Activated CD4-positive, alpha-beta memory T cell treated with anti-CD3 and anti-CD28 coated beads, Interleukin-2, amount 10 ng/mL, durations not matched to agents 7 days and 5 days (primary cell): ENCODE measurements at places on chromosomes 7 and 10. TPM values are rescaled to one million over a fixed set of nuclear protein-coding genes. Genes with fewer than 3 reads are reported as not detected.

GRCh38 chr10:26486990-26487850 lies 49.1 kb downstream of the APBB1IP start:
- peak; percentile 74 for DNase-seq

- peak; percentile 44 for DNase-seq
These were observed 37.0 kb upstream of the DNAJB6 start for GRCh38 chr7:157299613-157300368.

DNA sequence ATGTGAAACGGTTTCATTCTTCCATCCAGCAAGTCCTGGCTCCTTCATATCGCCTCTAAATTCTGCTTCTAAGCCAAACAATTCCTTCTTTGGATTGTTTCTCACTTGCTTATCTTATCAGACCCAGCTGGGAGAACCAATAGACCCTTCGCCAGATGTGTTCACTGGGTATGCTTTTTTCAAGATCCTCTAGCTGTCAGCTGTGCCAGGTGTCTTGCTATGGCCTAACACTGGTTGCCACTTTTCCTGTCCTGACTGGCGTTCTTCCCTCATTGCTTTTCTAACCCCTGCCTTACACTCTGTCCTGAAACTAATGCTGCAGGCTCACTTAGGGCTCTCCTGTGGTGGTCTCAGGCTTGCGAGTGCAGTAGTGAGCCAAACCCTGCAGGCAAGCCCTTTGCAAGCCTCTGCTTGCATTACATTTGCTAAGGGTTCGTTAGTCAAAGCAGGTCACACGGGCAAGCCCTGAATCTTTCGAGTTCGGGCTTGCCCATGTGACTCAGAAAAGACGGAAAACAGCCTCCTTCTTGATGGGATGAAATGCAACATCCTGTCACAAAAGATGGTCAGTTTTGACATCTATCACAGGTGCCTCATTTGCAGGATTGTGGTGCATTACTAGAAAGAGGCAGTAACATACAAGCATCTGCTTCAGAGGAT lies 92.8 kb downstream of the VWC2 start:
- DNase-seq: no peak

- DNase-seq: no peak
These were observed 135.5 kb downstream of the LSMEM1 start for GRCh38 chr7:112616295-112616694.

GRCh38 chr10:12397147-12397896 lies 48.0 kb downstream of the CAMK1D start:
- DNase-seq: peak; percentile 4

DNA sequence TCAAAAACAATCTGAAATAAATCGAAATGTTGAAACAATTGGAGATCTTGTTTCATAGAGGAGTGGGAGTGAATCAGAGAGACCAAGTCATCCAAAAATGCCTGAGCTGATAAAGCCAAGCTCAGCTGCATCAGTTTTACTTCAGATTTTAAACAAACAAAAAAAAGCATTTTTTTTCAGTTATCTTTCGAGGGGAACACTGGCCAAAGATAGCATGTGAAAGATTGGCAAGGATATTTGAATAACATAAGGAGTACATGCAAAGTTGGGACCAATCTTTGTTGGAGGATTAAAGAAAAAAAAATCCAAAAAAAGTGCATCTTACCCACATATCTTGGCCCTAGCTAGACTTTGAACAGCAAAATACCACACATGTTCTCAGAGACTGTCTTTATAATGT lies 47.2 kb downstream of the RHOBTB1 start:
- DNase-seq: no peak

GRCh38 chr7:16693601-16694318 lies 47.8 kb downstream of the BZW2 start:
- no peak for DNase-seq

- DNase-seq: no peak
These were observed 29.1 kb downstream of the FAS start for GRCh38 chr10:89019569-89020327.

GRCh38 chr7:2984091-2984490 lies 59.6 kb downstream of the CARD11 start:
- DNase-seq: no peak

DNA sequence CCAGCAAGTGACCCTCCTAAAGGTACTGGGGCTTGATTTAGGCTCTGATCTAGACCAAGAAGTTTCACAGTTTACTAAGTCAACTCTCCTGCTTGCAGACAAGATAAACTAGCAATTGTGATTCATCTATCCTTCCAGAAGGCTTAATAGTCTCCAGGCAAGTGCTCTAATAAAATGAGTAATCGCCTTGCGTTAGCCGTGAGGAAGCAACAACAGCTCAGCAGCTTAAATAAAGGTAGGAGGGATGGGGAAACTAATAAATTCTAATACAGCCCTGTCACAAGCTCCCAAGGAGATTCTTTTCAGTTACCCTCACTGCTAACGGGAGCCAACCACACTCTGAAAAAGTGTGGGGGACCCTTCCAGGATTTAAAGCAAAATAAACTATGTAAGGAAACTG lies 48.4 kb downstream of the FRMD4A start:
- DNase-seq: no peak

DNA sequence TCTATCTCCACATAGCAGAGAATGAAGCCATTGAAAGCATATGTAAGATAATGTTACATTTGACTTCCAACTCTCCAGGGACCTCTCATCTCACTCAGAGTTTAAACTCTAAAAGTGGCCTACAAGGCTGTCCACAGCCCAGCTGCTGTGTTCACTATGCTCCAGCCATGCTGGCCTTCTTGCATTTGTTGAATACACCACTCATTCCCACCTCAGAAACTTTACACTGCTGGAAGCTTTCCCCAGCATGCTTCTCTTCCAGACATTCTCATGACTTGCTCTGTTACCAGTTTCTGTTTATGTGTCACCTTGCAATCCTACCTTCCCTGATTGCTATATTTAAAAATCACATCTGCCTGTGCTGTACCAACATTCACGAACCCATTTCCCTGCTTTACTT lies 167.2 kb downstream of the WNT2 start:
- no peak for DNase-seq

DNA sequence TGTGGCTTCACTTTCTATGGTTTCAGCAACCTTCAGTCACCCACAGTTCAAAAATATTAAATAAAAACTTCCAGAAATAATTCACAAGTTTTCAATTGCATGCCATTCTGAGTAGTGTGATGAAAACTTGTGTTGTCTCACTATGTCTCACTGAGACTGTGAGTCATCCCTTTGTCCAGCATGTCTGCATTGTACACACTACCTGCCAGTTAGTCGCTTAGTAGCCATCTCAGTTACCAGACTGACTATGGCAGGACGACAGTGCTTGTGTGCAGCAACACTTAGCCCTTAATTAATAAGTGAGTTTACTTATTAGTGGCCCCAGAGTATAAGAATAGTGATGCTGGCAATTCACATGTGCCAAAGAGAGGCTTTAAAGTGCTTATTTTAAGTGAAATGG lies 22.5 kb downstream of the CCDC186 start:
- DNase-seq: no peak

DNA sequence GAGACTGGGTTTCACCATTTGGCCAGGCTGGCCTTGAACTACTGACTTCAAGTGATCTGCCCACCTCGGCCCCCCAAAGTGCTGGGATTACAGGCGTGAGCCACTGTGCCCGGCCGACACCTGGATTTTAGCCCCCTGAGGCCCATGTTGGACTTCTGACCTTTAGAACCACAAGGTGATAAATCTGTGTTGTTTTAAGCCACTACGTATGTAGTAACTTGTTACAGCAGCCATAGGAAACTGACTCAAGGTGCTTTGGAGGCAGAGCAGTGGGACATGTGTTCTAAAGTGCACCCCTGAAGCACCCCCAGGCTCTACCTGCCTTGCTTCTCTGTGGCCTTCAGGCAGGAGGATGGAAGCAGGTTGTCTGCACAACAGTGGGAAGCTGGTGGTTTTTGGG lies 128.4 kb downstream of the CDH23 start:
- DNase-seq: no peak

DNA sequence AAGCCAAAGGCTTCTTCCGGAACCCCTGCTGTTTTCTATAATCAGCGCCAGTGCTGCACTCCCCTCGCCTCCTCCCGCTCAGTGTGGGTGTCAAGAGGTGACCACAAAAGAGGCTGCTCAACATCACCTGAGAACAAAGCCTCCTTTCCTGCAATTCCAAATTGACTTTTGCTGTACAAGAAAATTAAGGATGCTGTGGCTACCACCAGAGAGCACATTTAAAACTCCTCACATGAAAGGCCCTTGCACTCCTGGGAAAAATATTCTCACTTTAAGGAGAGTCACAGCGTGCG lies 96.4 kb downstream of the HIPK2 start:
- no peak for DNase-seq

DNA sequence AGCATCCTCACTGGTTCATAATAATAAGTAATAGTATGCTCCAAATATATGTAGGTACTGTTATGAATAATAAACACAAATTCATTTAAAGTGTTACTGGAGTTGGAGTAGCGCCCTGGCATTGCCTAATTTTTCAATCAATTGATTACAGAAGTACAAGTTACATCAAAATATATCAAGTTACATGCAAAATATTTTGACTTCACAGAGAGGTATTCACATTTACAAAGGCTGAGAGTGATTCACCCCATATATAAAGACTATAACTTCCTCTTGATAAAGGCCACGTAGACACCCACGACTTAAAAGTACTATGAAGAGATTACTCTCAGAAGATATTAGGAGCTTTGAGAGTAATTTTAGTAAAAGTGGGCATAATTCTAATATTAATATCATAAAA lies 13.6 kb upstream of the COL17A1 start:
- no peak for DNase-seq

DNA sequence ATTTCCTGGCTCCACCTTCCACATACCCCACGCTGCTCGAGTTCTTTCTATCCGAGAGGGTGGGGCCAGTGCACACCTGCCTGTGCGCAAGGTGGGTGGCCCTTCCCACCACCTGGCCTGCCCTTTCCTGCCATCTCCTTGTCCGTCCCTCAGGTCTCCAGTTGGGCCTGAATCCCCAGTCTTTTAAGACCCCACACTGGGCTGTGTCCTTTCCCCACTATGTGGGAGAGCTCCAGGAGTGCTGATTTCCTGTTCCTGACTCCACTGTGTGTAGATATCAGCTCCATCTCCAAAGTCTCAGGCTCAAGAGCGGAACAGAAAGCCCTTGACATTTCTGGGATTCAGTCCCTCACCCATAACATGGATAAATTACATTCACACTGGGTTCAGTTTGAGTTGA lies 20.1 kb downstream of the LHPP start:
- no peak for DNase-seq

TCERG1L gene
- total RNA-seq: not detected

LRRC17 gene
- not detected for total RNA-seq

TPK1 gene
- 18.5 TPM for total RNA-seq

MMRN2 gene
- not detected for total RNA-seq

PYROXD2 gene
- total RNA-seq: 13.5 TPM

WNT16 gene
- not detected for total RNA-seq

AMZ1 gene
- 0.88 TPM for total RNA-seq

CNPY1 gene
- total RNA-seq: not detected

LRRD1 gene
- total RNA-seq: not detected

HNRNPH3 gene
- total RNA-seq: 122 TPM

ASIC3 gene
- total RNA-seq: 5.5 TPM

NPSR1 gene
- not detected for total RNA-seq
